ENCODE measurements at places on chromosomes 5 and 9.

GRCh38 chr9:115739096-115739875 is 414.3 kb upstream of the PAPPA start:
- DNase-seq = no peak

DNA sequence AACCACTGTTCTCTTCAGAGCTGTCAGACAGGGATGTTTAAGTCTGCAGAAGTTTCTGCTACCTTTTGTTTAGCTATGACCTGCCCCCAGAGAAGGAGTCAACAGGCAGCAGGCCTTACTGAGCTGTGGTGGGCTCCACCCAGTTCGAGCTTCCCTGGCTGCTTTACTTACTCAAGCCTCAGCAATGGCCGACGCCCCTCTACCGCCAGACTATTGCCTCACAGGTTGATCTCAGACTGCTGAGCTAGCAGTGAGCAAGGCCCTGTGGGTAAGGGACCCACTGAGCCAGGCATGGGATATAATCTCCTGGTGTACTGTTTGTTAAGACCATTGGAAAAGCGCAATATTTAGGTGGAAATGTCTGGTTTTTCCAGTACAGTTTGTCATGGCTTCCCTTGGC is 229.6 kb downstream of the TMEM167A start:
- no peak for DNase-seq

DNA sequence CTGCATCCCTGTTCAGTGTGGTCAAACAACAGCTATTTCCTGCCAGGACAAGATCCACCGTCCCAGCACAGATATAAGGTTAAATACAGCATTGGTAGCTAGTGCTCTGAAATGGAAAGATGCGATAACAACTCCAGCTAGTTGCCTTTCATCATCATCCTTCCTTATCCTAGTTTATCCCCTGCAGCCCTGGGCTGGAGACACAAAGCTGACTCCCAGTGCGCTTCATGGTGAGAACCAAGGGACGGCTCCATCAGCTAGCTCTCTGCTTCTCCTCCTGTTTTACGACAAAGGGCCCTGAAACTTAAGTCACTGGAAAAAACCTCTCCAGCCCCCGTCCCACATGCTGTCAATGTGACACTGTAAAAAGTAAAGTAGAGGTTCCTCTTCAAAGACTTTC is 37.9 kb downstream of the CDC14B start:
- DNase-seq = no peak

- DNase-seq = no peak
Observed at GRCh38 chr5:1437226-1437829, 7.9 kb downstream of the SLC6A3 start.

GRCh38 chr5:167827766-167828165 is 463.7 kb upstream of the WWC1 start:
- no peak for DNase-seq

GRCh38 chr9:94554439-94555331 is at the start of gene PCAT7:
Gene PCAT7, plus strand, starts transcription at chr9:94555083.
- DNase-seq = peak; percentile 13

- DNase-seq = no peak
Observed at GRCh38 chr9:14515571-14516198, 177.5 kb downstream of the ZDHHC21 start.

DNA sequence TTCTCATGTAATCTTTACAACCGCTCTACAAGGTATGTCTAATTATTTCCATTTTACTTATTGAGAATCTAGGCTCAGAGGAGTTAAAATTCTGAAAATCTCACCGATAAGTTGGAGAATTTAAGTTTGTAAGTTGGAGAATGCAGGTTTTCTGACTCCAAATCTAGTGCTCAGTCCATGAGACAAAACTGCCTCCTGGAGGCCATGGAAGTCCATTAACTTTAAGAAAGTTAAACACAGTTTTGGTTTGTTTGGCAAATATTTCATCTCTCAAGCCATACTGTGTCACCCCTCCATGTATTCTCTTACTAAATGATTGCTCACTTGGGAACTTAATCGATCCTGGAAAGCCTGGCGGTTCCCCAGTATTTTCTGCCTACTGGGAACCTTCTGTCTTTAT is 52.6 kb downstream of the INIP start:
- DNase-seq = no peak

GRCh38 chr9:122350577-122351355 is 20.1 kb upstream of the PTGS1 start:
- peak; percentile 80 for DNase-seq

DNA sequence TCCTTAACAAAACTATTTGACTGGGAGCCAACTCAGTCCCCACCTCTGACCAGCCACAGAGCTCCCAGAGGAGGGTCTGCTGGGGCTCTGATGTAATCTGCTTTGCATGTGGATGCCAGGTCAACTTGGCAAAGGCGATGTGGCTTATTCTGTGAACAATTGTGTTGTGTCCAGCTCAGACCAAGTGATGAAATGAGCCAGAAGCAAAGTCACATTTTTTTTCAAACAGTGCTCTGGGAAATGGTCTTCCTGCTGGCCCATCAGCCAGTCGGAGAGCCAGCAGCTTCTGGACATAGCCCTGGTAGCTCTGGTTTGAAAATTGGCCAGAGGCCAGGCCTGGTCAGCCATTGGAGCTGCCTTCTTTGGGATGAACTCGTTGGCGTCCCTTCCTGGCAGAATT is 86.5 kb downstream of the ANGPTL2 start:
- no peak for DNase-seq

DNA sequence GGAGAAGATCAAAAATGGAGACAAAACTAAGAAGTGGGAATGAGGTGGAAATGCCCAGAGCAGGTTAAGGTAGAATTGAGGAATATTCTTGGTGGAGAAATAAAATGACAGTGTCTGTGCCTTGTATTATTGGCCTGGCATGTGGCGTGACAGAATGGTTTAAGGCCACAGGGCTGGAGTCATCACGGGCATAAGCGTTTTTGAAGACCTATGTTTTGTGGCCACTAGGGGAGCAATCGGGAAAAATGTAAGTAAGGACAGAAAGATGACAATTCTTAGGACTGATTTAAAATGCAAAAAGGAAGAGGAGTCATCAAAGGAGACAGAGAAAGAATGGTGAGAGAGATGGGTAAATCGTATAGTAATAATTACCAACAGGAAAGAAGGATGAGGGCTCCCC is 72.2 kb upstream of the EPB41L4A start:
- no peak for DNase-seq

DNA sequence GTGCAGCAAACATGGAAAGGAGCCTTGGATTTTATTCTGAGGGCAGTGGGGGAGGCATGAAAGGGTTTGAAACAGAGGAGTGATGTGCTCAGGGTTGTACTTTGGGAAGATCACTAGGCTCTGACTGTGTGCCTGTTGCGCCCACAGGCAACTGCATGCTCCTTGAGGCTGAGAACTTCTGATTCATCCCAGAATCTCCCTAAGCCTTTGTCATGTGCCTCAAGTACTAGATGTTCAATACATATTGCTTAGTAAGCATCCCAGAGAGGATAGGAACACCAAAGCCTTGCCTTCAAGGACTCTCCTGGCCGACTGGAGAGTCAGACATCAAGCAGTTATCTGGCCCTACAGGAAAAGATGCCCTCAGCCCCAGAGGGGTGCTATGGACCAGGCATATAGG is 54.1 kb downstream of the ARHGEF37 start:
- no peak for DNase-seq

DNA sequence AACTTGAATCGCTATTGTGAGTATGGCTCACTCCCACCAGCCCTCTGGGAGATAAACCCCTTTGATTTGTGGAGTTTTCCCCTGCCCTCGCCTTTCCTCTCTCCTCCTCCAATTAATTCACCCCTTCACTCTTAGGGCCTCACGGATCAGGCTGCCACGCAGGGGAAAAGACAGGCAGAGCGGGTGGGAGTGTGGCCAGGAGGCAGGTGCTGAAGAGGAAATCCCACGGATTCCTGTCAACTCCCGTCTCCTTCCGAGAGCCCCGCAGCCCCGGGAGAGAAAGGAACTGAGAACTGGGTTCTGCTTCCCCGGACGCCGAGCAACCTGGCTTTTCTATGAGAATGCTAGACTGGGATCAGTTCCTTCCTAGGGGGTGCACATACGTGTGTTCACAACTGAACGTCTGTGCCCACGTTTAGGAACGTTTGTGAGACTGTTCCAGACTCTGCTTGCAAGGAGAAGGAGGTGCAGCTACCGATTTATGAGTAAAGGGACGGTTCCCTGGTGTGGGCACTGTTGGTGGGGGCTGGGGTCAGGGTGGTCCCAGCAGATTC is 314.5 kb upstream of the TLE4 start:
- no peak for DNase-seq

DNA sequence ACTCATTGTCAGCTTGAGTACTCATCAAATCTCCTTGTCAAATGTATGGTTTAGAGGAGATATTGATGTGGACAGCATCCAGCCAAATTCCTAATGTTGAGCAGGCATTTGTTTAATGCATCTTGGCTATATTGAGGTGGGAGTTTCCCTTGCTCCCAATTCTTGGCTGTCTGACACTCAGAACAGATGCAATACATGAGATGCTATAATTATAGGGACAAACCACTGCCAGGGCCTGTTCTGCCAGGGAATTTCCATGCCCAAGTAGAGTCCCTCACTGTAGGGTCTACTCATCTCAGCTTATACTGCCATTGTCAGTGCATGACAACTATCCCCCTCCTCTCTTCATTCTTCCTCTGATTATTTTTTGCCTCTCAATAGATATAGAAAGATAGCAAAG is 392.0 kb upstream of the KCNN2 start:
- DNase-seq = no peak

DNA sequence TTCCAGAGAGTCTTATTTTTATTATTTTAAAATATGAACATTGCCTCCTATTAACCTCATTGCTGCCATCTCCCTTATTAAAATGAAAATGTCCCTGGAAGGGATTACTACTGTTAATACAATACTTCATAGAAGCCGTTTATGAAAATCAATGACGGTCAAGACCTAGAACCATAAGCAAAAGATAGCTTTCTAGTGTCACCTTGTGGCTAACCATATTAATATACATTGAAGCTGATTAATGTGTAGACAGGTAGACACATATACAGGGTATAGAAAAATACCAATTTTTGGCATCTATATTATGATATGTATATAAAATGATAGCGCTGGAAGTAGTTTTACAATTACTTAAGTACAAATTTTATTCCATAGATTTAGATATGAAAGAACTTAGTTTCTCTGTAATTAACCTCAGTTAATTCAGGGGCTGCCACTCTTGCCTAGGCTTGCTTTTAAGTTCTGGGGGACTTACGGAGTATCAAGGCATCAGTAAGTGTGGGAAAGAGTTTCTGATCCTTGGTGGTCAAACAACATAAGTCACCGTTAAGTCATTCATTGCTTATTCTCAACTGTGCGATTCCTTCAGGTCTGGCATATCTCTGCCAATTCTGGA is 2.5 kb upstream of the YTHDC2 start:
- DNase-seq = no peak

- no peak for DNase-seq
Observed at GRCh38 chr9:16342246-16343020, 528.0 kb downstream of the BNC2 start.

DNA sequence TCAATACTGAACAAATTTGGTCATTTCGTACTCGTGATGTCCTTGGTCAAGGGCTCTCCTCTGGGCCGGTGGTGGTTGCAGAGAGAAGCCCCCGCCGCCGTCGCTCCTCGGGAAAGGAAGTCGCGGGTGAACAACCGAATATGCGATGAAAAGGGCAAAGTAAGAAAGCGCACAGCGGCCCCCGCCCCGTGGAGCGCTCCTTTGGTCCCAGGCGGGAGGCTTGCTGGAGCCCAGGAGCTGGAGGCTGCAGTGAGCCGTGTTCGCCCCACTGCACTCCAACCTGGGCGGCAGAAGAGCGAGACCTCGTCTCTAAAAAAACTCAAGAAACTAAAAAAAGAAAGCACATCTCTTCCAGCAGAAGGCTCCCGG is 108.4 kb upstream of the LARP1 start:
- DNase-seq = no peak

GRCh38 chr9:77968506-77968905 is 63.1 kb downstream of the GNAQ start:
- DNase-seq = no peak

DNA sequence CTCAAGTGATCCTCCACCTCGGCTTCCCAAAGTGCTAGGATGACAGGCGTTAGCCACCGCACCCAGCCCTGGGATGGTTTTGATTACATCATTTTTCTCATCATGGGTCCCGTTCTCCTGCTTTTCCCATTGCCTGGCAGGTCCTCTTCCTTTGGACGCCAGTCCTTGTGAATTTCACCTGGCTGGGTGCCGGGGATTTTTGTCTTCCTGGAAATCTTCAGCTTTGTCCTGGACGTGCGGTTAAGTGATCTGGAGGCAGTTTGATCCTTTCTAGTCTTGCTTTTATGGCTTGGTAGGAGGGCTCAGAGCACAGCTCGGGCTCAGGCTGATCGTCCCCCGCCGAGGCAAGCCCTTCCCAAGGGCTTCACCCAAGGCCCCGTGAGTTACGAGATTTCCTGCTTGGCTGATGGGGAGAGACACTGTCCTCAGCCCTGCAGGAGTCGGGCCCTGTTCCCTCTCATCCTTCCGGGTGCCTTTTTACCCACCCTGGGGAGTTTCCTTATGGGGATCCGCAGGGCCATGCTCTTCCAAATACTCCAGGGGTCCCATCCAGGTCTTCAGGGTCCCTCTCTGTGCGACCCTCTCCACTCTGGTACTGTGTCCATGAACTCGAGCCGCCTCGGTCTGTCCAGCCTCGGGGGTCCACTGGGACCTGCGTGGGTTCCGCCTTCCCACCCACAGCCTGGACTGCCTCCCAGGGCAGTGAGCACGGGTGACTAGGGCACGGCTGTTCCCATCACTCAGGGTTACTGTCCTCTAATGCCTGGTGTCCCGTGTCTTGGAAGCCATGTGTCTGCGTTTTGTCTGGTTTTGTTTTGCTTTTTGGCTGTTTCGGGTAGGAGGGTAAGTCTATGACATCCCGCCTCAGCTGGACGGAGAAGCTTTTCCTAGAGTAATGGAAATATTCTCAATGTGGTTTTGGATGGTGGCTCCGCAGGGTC is 22.3 kb upstream of the EGFL7 start:
- no peak for DNase-seq

GRCh38 chr9:107948086-107948485 is 458.5 kb upstream of the KLF4 start:
- no peak for DNase-seq

DNA sequence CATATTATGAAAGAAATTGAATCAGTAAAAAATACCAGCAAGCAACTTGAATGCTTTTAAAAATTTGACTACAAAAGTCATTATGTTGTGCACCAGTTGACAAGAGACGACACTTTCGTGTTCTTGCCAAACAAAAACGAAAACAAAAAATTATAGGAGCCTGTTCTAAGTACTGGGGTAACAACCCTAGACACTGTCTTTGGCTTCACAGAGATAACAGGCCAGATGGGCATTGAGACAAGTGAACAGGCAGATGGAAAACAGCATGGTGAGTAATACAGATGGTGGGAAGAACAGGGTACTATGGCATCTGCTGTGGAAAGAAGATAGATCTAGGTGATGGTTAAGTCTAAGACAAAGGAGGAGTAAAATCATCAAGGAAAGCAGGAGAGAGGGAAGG is 99.0 kb downstream of the CDH12 start:
- no peak for DNase-seq

- DNase-seq = no peak
Observed at GRCh38 chr9:15154677-15155076, 152.3 kb downstream of the TTC39B start.

DNA sequence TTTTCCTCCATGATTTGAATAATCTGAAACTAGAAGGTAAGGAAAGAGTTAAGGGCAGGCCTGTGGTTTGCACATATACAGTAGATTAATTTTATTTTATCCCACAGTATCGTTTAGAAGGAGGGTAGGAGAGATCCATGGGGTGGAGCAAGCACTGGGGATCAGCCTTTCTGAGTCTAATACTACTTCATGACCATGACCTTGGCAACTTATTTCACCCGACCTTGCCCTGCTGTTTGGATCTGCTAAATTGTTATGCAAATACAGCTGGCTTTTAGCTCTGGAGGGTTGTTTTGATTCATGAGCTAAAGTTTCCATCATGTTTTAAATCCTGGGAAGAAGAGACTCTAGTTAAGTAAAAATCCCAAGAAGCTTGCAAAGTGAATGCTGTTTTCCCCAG is 864 bp upstream of the GRIN3A start:
- no peak for DNase-seq

Measured in CD4-positive, alpha-beta T cell treated with Interleukin-17A for 4 hours (primary cell).